ENCODE measurements at places on chromosomes 4 and X.

DNA sequence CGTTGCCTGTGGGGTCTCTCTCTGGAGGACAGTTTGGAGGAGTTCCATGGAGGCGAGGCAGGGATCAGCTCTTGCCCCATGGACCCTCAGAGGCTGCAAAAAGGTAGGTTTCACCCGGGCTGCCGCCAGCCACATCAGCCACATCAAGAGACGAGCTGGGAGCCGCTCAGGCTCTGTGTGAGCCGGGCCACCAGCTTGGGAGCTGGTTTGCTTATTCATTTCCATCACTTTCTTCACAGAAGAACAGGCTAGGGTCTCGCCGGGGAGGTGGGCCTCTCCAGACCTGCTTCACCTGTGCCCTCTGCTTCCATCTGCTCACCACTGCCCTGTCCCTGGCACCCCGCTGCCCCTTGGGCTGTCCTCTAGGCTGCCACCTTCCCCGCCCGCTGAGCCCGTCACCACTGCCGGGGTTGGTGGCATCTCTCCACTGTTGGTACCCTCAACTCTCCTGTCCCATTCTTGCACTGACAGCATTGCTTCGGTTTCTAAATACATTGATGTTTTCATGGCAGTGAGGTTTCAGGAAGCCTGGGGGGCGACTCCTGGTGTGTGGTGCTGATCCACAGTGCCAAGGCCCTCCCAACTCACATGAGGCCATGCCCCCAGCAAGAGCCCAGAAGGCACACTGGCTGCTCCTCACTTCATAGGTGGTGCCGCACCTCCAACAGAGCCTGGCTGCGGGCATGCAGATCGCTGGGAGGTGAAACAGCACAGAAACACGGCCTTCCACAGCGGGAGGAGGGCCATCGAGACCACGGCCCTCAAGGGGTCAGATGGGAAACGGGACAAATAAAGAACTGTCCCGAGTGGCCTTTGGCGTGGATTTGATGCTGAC, 4.5 kb upstream of the TREX2 start:
- DNase-seq, result no peak

- no peak for DNase-seq
Measured at GRCh38 chr4:12729384-12729783, 754.8 kb downstream of the RAB28 start.

DNA sequence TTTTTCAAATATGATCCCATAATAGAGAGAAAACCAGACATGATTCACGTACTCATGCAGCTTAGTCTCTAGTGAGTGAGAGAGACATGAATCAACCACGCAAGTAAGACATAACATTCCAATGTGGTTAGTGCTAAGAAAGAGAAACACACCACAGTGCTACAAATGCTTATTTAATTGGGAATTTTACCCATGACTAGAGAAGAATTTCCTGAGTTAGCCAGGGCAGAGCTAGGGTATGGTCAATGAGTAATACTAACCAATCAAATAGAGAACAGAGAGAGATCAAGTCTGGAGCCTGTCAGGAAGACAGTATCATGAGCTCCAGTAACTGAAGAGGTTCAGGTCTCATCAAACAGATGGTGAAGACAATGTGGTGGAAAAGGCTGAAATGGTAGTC, 495.2 kb downstream of the PDGFC start:
- DNase-seq, result no peak

DNA sequence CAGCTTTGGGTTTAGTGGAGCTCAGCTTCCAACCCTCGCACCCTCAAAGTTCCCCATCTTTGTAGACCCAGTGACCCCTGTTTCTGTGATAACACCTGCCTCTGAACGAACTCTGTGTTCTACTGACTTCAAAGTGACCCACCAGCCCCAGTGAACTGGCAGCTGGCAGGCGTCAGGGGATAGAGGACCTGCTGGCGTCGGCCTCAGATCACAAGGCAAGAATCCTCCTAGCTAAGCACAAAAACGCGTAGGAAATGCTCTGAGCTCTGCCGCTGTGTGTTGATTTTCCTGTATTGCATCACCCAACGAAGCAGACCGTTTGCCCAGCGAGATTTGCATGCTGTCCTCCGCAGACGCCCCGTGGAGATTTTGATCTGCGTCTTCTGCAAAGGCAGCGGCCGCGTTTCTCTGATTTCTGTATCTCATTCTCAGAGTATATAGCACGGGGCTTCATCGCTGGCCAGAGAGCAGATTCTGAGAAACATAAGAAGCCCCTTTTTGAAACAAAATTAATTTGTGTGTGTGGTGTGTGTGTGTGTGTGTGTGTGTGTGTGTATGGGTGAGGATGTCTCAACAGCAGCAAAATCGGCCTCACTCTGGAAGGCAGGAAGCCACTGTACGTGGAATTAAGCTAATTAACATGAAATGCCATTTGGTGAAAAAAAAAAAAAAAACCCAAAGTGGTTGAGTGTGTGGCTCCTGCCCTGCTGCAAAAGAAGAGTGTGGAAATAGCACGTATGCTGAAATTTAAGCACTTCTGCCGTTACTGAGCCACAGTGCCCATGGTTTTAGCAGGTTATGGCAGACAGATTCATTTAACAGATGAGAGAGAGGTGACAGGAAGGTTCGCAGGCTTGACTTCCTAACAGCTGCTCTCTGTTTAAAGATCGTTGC, 29.2 kb upstream of the ASMTL start:
- DNase-seq, result peak; percentile 83

DNA sequence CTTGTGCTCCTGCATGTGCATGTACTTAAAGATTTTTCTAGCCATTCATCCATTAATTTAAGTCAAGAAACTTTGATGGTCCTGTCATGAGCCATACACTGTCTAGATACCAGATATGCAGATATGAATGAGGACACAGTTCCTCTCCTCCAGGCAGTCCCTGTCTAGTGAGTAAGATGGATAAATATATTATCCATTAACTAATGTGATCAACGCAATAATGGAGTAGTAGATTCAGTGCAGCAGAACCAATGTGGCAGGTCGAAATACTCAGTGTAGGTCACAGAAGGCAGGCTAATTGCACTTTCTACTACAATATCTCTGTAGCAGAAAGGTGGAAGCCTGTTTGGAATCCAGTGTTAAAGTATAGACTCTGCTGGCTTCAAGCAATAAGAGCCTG, 112.5 kb downstream of the PCDH7 start:
- no peak for DNase-seq

- DNase-seq, result no peak
Measured at GRCh38 chr4:44760142-44760898, 34.0 kb upstream of the GNPDA2 start.

GRCh38 chr4:55768291-55768690, 51.3 kb upstream of the EXOC1L start:
- DNase-seq, result peak; percentile 74

- no peak for DNase-seq
Measured at GRCh38 chr4:3337811-3338210, 45.0 kb downstream of the RGS12 start.

GRCh38 chr4:53147711-53148110, 218.2 kb downstream of the SCFD2 start:
- DNase-seq, result no peak

DNA sequence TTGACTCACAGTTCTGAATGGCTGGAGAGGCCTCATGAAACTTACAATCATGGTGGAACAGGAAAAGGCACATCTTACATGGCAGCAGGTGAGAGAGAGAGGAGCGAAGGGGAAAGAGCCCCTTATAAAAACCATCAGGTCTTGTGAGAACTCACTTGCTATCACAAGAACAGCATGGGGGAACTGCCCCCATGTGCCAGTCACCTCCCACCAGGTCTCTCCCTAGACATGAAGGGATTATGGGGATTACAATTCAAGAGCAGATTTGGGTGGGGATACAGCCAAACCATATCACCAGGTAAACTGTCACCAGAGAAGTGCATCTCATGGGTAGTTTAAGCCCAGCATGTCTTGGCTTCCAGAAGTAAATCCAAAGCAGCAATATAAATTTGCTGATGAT, 7.5 kb upstream of the SMARCA5 start:
- DNase-seq, result no peak

- DNase-seq, result no peak
Measured at GRCh38 chr4:113636877-113637276, 124.7 kb downstream of the CAMK2D start.
